Natural killer cell treated with Interleukin-12 subunit alpha and Interleukin-12 subunit beta and Interleukin-15 and Interleukin-18, amount 100 ng/mL, for 72 hours (primary cell): ENCODE measurements at places on chromosomes 5 and 9. TPM values are rescaled to one million over a fixed set of nuclear protein-coding genes. Genes with fewer than 3 reads are reported as not detected.

- no peak for DNase-seq
Measured at GRCh38 chr5:142286111-142286510, 38.7 kb downstream of the SPRY4 start.

DNA sequence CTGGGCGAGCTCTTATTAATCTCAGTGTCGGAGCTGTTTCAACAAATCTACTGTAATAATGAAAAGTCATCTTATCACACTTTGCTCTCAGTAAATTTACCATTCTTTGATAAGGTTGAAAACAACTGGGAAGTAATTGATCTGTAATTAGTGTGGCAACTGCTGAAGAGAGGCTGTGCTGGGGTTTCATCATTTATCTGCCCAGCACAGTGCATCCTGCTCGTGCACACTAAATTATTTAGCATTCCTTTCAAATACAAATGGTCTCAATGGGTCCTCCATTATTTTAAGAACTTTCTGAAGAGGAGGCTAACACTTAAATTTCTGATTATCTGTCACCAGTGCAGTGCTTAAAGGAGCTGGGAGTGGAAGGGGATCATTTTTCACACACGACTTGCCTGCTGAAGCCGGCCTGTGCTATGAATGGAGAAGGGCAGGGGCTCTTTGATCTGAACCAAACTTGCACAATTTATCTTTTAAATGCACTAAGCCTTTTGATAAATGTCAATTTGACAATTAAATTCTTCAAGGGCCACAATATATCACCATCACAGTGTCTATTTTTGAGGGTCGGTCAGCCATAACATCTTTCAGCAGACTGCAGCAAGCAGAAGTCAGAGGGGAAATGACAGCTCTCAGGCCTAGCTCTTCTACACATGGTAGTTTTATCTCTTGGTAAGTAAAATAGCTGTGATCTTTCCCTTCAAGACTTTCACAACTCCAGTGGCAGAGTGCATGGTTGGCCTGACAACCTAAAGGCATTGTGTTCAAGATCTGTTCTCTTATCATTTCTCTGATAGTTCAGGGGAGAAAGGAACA, 106.4 kb upstream of the EFNA5 start:
- DNase-seq: no peak

Gene MARVELD2
- total RNA-seq: 0.56 TPM

- DNase-seq: no peak
Measured at GRCh38 chr9:3553076-3553765, 27.4 kb upstream of the RFX3 start.

Gene LHX3
- 0.12 TPM for total RNA-seq

GRCh38 chr5:8386719-8387288, 517.9 kb downstream of the MTRR start:
- no peak for DNase-seq

Gene TTC23L
- total RNA-seq: not detected

- DNase-seq: no peak
Measured at GRCh38 chr9:109269081-109269480, 51.8 kb downstream of the EPB41L4B start.

GRCh38 chr9:129174724-129175514, 3.1 kb downstream of the IER5L start:
- DNase-seq: no peak

GRCh38 chr9:99824378-99825171, 2.9 kb downstream of the NR4A3 start:
- DNase-seq: peak; percentile 76

Gene PCDHB4
- not detected for total RNA-seq

Gene PITX1
- total RNA-seq: not detected

GRCh38 chr9:40927851-40928802, 200.4 kb downstream of the FOXD4L6 start:
- DNase-seq: no peak

DNA sequence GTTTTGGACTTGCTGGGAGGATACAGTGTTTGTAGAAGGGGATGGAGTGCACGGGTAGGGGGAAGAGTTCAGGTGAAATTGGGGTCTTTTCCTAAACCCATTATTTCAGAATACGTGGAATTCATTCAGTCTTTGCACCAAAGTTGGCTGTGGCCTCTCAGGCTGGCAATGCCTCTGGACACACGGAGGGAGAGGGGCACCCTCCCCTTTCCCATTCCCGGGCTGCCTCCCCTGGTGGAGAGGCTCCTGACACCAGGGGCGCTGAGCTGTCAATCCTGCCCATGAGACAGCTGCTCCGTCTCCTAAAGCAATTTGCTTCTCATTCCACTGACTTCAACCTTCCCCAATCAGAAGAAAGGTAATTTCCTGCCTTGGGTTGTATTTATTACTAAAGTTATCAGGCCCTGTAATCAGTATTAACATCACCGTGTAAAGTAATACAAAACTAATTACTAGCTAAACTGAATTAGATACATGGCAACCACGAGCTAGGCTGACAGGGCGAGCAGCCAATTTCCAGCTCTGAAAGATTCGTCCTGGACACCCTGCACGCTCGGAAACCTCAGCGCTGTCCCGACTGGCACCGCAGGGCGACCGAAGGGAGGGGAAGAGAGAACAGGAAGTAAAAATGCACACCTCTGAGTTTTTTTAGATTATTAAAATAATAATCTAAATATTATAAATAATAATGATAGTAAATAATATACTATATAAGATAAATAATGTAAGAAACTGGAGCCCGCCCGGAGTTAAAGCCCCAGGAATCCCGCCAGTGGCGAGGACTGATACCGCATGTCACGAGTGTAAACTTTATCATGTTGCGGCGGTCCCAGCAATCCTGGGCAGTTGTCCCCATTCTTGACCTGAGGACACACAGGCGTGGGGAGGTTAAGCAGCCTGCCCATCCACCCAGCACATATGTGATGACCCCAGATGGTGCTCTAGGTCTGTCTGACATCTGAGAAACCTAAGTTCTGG, 6.9 kb upstream of the OLFM1 start:
- peak; percentile 16 for DNase-seq

Gene C7
- total RNA-seq: not detected

DNA sequence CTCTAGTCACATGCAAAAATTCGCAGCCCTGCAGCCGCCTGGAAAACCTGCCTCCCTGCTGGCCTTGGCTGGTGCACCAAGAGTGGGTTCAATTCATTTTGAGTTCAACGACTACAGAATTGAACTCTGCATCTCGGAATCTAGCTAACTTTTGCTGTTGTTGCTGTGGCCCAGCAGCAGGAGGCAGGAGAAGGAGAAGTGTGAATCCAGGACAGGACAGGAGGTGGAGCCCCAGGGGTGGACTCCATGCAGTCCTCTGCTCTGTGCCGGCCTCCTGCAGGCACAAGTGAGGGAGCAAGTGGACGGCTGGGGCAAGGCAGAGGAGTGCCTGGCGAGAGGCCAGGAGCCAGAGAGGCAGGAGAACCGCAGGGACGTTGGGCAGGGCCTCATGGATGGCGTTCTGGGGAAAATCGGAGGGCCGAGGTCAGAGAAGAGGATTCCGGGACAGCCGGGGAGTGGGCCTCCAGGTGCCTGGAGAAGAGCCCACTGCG, 214.2 kb downstream of the FANCC start:
- no peak for DNase-seq

GRCh38 chr5:159416438-159416837, 86.2 kb upstream of the IL12B start:
- no peak for DNase-seq

- no peak for DNase-seq
Measured at GRCh38 chr5:115241881-115242642, 20.6 kb downstream of the PGGT1B start.

DNA sequence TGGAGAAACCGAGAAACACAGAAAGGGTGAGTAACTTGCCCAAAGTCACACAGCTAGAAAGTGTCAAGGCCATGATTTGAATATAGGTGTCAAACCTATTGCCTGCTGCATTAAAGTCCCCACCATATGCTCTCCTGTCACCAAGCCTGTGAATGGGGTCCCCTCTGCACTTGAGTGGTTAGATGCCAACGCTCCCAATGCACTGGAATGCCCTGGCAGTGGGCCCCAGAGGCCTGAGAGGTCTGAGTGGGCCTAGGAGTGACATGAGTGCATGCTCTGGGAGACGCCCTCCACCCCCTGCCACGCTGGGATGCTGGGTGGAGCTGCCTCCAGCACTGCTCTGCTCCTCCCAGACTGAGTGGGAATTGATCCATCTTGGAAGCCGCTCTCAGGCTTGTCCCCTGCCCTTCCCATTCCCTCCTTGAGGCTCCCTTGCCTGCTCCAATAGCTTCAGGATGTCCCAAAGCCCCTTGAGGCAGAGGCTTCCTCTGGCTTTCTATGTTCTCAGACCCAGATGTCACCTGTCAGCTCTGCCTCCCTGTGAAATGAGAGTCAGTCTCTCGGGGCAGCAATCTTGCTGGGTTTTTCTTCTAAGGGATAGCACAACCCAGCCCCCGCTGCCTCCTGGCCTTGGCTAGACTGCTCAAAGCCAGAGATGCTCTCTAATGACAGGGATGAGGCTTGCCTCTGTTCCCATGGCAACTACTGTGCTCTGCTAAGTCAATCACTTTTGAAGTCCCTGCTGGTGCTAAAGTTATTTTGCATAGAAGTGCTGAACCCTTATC, 6.6 kb upstream of the ARSI start:
- DNase-seq: no peak

- DNase-seq: no peak
Measured at GRCh38 chr5:127695346-127695745, 7.8 kb upstream of the CCDC192 start.

DNA sequence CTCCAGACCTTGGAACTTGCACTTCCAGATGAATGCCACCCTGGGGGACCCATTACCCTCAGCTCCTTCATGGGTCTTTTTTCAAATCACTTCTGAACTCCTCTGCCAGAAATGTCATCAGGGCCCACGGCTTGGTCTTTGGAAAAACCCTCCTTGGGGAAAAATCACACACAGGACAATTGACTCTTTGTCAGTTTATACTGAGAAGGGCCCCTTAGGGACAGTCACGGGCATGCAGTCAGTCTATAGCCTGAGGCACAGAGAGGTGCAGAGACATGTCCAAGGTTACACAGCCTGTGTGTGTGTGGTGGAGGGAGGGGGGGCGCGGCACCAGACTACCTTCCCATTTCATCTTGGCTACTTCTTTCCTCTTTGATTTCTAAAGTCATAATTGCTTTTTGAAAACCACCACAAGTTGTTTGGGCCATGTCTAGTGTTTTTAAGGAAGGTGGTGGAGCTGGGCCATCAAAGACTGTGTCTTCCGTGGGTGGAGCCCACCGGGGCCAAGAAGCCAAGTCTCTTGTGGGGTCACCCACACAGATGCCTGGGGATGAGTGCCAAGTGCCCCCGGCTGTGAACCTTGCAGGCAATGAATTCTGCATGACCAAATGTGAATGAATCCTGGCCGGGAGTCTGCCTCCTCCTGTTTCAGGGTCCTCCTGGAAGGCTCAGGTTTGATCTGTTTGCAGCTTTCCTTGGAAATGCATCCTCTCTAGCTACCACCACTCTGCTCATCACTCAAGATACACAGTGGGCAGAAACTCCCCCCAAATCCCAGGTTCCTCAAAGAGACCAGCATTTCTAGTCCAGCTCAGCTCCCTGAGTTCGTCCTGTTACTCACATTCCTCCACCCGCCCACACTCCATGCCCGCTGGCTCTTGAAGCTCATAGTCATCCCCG, 200.1 kb upstream of the TBC1D2 start:
- DNase-seq: no peak

DNA sequence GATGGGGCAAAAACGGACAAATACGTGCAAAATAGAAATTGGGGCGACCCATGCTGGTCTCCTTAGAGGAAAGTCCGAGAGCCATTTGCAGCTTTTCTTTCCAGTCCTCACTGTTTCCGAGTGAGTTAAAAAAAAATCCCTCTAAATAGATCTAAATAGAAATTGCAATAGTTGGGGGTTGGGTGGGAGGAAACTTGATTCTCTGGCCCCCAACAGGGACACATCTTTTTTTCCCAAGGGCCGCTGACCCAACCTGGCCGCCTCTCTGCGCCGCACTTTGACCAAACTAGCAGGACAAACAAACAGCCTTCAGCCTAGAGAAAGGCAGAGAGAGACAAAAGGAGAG, 2.8 kb upstream of the NKX2-5 start:
- DNase-seq: no peak
